ENCODE measurements at places on chromosomes 7 and 10.

DNA sequence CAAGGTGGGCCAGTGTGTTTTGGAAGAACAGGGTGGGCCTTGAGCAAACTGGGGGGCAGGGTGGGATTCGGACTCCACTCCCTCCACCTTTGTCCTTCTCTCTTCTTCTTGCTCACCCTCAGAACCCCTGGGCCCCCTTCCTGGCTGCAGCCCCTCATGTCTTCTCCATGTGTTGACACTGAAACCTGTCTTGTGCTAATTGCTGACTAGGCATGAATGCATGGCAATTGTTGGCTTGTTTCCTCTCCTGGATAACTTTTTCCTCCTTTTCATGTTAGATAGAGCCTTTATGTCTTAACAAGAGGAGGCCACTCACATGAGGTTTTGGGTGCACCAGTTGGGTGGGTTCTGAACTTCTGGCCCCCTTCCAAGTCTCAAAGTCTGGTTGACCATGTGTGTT lies 181.6 kb upstream of the MKI67 start:
- DNase-seq, result no peak

DNA sequence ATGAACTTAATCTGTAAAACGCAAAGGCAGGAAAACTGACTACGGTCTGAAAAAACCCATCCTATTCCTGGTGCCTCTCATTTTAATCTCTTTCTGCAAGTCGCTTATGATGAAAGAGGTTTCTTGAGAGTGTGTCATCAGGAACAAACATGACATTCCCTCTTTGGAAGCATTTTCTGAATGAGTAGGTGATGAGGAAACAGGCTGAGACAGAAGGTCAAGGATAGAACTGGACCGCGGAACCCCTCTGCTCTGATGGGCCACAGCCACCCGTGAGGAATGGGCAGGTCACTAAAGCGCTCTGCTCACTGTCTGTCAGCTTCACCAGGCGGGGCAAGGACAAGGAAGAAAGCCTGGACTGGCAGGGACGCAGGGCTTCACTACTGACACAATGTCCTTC lies 28.6 kb downstream of the BEND7 start:
- no peak for DNase-seq

GRCh38 chr10:131825960-131826650 lies 74.7 kb upstream of the PPP2R2D start:
- DNase-seq, result no peak

DNA sequence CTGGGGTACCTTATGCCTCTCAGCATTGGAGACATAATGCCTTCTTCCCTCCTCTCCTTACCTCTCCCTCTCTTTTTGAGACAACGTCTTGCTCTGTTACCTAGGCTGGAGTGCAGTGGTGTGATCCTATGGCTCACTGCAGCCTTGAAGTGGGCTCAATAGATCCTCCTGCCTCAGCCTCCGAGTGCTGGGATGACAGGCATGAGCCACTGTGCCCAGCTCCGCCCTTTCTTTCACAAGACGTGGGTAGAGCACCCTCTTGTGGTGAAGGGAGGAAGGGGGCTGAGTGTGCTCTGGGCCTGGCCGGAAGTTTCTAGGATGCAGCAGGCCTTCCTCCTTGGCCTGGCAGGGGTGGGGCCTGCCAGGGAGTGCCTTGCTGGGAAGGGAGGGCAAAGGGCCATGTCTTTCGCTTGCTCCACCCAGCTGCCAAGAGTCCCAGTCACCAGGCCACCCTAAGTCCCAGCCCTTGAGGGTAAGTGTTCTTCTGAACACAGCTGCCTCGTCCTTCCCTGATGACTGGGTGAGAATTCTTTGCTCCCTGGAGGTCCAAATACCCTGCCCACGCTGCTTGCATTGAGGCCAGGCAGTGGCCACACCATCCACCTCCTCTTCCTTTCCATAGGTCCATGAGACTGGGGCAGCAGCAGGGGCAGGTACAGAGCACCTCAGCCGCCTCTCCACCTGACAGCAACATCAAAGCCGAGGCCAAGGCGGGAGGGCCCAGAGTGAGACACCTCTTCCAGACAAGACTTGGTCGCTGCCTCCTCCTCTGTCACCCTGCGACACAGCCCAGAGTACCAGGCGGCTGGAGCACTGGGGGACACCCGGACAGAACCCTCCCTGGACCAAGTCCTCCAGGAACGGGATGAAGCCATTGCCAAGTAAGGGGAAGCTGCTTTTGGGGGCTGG lies 3.7 kb downstream of the ABHD11 start:
- peak; percentile 60 for DNase-seq

GRCh38 chr10:48639632-48640031 lies 34.8 kb upstream of the ARHGAP22 start:
- DNase-seq, result no peak

DNA sequence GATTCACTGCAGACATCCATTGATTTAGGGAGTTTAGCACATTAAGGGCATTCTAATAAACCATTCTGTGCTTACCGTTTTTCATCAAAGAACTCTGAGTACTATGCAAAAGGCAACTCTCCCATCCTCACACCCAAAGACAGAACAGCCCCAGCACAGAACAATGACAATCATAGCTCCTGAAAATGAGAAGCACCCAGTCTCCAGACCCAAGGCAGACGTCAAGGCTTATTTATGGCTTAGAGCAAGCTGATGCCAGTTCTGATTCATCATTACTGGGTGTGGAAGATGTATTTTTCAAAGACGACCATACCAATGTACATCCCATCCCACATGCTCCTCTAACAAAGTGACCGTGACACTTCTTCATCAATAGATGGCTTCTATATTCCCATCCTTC lies 67.6 kb downstream of the OSBPL3 start:
- DNase-seq, result no peak

- DNase-seq, result no peak
These were observed 2.2 kb upstream of the AUTS2 start for GRCh38 chr7:69596056-69596455.

- no peak for DNase-seq
These were observed 32.6 kb upstream of the GJD4 start for GRCh38 chr10:35572583-35572982.

GRCh38 chr7:79610748-79611304 lies 157.4 kb upstream of the MAGI2 start:
- no peak for DNase-seq

DNA sequence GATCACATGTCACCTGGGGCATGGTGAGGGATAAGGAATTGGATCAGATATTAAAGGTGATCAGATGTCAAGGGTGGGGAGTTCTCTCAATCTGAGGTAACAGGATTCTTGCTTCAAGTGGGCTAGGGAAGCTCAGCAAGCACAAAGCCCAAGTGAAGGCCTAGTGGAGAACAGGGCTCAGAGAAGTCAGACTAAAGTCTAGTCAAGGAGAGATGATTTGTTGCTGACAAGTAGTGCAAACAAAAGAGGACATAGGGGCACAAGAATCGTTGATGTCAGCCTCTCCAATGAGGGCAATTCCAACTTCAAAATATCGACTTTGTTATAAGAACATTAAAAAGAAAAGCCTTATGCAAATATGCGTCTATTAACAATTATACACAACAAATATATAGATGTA lies 852.8 kb upstream of the CELF2 start:
- DNase-seq, result no peak

DNA sequence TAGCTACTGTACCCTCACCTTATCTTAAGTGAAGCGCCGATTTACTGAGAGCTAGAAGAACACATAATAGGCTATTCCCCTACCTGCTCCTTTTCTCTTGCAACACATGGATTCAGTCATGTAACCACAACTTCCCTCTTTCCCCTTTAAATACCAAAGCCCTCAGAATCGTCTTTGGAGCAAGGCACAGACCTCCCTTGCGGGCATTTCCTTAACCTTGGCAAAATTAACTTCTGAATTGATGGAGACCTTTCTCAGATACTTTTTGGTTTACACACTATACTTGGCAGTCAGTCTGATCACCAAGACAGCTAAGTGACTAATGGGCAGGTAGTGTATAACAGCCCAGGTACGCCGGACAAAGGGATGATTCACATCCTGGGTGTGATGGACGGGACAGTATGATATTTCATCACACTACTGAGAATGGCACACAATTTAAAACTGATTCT lies 72.7 kb upstream of the SEC61G start:
- no peak for DNase-seq

- DNase-seq, result no peak
These were observed 18.4 kb downstream of the DLG5 start for GRCh38 chr10:77907900-77908717.

DNA sequence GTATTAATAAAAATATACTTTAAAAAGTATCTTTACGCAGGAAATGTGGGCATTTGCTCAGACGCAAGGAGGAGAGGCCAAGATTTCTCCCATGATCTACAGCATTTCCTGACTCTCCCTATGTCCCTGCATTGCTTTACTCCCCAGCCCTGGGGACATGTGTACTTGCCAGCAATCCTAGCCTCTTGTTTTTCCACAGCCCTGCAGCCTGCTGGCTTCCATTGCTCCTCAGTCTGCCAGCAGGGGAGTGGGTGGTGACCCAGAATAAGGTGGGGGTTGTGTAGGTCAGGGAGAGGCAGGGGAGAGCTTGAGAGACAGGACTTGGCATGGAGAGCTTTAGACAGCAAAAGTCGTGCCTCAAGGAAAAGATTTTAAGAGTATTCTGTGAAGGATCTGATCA lies 307.7 kb downstream of the CDK14 start:
- no peak for DNase-seq

GRCh38 chr7:80529362-80529761 lies 17.5 kb upstream of the GNAT3 start:
- DNase-seq, result no peak

- DNase-seq, result peak; percentile 50
These were observed 26.1 kb downstream of the FAM53B start for GRCh38 chr10:124717911-124718741.

DNA sequence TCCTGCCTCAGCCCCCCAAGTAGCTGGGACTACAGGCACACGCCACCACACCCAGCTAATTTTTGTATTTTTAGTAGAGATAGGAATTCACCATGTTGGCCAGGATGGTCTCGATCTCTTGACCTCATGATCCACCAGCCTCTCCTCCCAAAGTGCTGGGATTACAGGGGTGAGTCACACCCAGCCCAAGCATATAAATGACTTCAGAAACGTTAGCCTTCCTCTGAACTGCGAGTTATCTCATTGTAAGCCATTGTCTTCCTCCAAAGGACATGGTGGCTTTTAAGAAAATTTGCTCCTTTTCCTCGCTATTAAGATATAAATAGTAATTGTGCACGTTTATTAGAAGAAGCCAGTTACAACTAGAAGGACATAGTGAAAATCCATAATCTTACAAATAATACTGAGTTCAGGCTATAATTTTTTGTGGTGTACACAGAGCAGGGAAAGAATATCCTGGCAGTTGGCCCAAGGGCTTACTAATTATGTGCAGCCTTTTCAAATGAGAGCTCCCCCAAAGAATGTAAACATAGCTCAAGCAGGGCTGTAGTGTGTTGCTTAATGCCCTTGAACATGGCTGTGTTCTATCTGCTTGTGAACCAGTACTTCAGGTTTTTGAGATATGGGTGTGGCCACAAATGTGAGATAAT lies 495.8 kb downstream of the PARD3 start:
- no peak for DNase-seq

GRCh38 chr10:70680899-70681730 lies 8.8 kb downstream of the ADAMTS14 start:
- no peak for DNase-seq

DNA sequence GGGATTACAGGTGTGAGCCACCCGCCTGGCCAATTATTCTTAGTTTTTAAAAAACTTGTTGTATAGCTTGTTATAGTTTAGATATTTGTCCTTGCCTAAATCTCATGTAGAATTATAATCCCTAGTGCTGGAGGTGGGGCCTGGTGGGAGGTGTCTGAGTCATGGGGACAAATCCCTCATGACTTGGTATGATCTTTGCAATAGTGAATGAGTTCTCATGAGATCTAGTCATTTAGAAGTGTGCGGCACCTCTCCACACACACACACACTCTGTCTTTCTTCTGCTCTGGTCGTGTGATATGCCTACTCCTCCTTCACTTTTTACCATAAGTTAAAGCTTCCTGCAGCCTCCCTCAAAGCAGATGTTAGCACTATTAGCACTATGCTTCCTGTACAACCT lies 37.2 kb downstream of the FAM149B1 start:
- DNase-seq, result no peak

GRCh38 chr7:38306914-38307313 lies 33.5 kb upstream of the TARP start:
- no peak for DNase-seq

DNA sequence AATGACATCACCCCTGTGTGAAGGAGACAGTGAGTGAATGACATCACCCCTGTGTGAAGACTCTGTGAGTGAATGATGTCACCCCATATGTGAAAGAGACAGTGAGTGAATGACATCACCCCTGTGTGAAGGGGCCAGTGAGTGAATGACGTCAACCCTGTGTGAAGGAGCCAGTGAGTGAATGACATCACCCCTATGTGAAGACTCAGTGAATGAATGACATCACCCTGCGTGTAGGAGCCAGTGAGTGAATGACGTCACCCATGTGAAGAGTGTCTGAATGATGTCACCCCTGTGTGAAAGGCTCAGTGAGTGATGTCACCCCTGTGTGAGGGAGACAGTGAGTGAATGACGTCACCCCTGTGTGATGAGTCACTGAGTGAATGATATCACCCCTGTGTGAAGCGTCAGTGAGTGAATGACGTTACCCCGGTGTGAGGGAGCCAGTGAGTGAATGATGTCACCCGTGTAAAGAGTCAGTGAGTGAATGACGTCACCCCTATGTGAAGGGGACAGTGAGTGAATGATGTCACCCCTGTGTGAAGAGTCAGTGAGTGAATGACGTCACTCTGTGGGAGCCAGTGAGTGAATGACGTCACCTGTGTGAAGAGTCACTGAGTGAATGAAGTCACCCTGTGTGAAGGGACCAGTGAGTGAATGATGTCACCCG lies 478.1 kb downstream of the PTPRN2 start:
- DNase-seq, result no peak

DNA sequence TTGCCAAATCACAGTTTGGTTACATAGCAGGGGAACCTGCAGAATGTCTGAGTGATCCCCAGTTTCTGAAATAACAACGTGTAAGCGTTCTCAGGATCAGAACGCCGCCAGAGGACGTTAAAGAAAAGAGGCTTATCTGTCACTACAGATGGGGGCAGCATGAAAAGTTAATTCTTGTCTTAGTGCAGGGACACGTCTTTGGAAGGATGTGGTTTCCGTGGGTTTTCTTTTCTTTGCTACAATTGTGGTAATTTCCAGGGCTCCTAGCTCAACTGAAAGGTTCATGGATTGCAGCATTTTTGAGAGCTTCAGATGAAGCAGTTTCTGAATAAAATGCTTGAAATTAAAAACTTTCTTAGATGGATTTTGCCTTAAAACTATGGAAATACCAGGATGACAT lies 106.6 kb downstream of the PRKCQ start:
- no peak for DNase-seq

GRCh38 chr7:121605317-121605680 lies 209.2 kb upstream of the FAM3C start:
- no peak for DNase-seq

GRCh38 chr10:48670978-48671913 lies 13.4 kb upstream of the WDFY4 start:
- DNase-seq, result no peak

GRCh38 chr10:132658546-132659205 lies 121.1 kb downstream of the INPP5A start:
- DNase-seq, result no peak

- DNase-seq, result no peak
These were observed 41.3 kb downstream of the ARID5B start for GRCh38 chr10:61942604-61943461.

- no peak for DNase-seq
These were observed 279.5 kb downstream of the CELF2 start for GRCh38 chr10:11297136-11297535.

- DNase-seq, result no peak
These were observed 422 bp downstream of the AP1S1 start for GRCh38 chr7:101154693-101155102.

Data from activated T-helper 1 cell treated with anti-CD3 and anti-CD28 coated beads, Interleukin-2, amount 50 U/mL, for 16 hours (primary cell).